ENCODE measurements at places on chromosomes 3 and 15.

- no peak for DNase-seq
Observed at GRCh38 chr15:87243474-87243873, 1013.1 kb downstream of the NTRK3 start.

GRCh38 chr3:43162230-43163084 is 56.6 kb upstream of the POMGNT2 start:
- no peak for DNase-seq

- DNase-seq = no peak
Observed at GRCh38 chr3:37707428-37708372, 154.0 kb upstream of the CTDSPL start.

DNA sequence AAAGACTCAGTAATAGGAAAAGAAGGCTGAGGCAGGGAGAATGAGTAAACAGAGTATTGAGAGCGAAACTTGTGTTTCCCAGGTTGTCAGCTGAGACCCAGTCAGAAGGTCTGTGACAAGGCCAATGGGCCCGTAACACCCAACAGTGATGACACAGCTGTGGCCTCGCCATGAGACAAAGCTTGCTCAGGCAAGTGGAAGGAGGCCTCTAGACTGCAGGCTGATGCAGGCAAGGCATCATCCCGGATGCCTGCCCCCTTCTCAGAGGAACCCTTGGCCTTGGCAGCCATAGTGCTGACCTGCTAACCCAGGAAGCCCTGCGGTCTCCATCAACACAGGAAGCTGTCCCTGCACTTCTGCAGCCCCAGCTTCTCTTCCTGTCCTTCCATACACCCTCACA is 15.4 kb downstream of the RAB6B start:
- no peak for DNase-seq

- DNase-seq = no peak
Observed at GRCh38 chr3:195257454-195258448, 13.2 kb downstream of the XXYLT1 start.

- DNase-seq = no peak
Observed at GRCh38 chr3:138950006-138950644, 3.1 kb downstream of the FOXL2NB start.

DNA sequence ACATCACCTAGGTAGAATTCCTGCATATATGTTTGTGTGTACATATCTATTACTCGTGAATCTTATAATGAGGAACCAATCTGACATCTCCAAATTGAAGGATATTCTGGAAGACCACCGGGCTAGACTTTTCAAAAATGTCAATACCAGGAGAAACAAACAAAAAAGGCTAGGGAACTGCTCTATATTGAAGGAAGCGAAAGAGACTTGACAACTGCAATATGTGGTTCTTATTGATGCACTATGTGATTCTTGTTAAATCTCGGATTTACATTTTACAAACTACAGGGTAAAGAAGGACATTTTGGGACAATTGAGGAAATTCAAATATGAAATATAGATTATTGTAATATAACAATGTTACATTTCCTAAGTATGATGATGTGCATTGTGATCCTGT is 137.5 kb upstream of the CCDC54 start:
- no peak for DNase-seq

DNA sequence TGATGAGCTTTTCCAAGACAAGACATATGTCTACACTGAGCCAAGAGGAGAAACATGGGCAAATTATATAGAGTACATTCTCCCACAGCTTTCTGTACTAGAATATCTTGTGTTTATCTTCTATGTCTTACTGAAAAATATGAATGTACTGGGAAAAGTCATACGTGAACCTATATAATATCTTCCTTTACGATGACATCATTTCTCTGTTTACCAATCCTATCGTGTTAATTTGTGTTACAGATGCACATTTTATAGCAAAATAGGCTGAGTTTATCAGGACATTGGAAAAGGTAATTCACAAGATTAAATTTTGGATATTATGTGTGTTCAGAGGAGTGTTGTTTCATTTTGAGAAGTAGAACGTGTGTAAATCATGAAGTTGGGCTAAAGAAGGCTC is 452.5 kb upstream of the THRB start:
- no peak for DNase-seq

DNA sequence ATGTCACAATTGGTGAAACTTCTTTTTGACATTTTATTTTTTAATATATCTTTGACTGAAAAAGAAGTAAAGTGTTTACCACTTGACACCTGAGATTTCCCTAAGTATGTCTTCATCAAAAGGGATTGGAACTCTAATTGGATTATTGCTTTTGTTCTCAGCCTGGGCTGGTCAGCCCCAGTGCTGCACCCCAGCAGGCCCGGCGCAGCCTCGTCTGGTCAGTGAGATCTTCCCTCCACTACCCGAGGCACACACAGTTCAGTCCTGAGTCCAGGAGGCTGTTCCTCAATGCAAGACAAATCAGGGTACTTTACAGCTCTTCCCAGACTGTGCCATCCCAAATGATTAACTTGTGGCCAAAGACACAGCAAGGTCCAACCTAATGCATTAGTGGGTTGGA is 146.9 kb upstream of the SEMA6D start:
- no peak for DNase-seq

GRCh38 chr3:111352585-111352984 is 189.4 kb upstream of the CD96 start:
- DNase-seq = no peak

DNA sequence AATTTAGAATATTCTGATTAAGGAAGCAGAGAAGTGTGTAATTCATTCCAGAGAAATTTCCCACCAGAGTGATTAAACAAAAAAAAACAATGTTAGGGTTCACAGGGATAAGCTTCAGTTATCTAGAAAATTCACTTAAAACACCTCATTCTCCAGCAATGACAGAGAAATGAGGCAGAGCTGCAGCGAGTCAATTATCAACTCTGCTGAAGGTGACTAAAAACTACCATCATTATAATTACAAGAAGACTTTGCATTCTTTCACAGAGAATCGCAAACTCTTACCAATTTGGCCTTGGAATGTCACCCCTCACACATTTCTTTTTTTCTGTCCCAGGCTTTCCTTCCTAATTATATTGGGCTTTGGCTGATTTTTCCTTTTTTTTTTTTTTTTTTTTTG is 117.1 kb downstream of the RAB11A start:
- no peak for DNase-seq

DNA sequence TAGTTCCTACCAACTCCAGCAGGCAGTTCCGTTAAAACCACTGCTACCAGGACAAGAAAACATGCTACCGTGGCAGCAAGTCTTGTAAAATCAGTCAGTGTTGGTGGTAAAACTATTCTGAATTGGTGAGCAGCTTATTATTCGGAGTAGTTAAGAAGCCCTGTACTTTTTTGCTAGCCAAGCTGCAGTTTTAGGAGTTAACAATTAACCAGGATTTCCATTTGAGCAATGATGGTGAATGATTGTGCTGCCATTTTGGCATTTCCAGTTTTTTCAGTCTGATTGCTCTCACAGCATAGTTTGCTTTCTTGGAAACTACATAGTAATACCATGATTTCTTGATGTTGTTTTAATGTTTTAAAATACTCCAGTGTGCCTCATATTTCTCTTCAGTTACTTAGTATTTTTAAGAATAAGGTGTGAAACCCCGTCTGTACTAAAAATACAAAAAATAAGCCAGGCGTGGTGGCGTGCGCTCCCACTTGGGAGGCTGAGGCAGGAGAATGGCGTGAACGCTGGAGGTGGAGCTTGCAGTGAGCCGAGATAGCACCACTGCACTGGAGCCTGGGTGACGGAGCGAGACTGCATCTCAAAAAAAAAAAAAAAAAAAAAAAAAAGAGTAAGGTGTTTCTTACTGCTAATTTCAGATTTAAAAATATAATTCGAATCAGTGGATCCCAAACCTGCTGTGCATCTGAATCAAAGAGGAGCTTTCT is 43.8 kb upstream of the SCAANT1 start:
- DNase-seq = no peak

DNA sequence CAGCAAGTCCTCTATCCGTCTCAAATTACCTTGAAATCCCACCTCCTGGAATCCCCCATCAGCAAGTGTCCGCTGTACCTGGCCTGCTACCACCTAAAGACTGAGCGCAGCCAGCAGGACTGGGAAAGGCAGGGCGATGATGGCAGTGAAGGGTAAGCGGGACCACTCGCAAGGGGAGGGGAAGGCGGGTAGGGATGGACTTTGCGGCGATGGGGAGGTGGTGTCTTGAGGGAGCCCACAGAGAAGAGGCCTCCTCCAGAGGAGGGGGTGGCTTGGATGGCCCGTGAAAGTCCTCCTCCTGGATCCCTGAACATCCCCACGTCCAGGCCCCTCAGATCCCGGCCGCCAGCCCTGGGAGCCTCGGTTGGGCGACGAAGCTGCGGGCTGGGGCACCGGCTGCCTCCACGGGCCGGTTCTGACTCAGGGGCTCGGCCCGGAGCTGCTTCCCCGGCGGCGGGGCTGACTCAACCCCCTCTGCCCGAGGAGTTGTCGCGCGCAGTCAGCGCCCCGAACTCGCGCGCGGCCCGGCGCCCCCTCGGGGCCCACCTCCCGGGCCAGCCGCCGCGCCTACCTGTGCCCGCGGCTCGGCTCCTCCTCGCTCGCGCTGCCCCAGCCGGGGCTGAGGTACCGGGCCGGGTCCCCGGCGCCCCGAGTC is 512 bp downstream of the LARP6 start:
- DNase-seq = no peak

DNA sequence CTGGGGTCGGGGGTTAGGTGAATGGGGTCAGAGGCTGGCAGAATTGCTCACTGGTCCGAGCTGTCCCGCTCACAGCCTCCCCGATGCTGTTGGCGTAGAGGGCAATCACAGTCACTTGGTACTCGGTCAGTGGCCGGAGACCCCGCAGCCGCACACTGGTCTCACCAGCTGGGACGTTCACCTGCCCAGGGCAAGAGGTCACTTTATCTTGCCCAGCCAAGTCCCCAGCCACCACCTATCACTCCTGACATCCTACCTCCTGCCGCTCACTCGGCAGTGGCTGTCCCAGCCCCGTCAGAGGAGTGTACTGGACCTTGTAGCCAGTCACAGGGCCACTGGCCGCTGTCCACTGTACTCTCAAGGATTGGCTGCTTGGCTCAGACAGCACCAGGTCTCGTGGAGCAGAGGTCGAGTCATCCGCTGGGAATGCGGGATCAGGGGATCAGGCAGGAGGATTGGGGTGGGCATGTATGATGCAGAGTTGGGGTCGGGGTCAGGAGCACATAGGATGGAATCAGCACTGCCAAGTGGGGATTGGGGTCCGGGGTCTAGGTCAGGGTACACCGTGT is 2.5 kb downstream of the COL7A1 start:
- DNase-seq = no peak

Data from nucleus accumbens (tissue), 56 donors.